GM23248 (cell line): ENCODE measurements at places on chromosomes 12 and 14. TPM values are rescaled to one million over a fixed set of nuclear protein-coding genes. Genes with fewer than 3 reads are reported as not detected.

Gene NID2
- total RNA-seq, result 59.8 and 66.6 TPM in 2 replicates

Gene FLVCR2
- total RNA-seq, result not detected in 2 replicates

Gene TBC1D30
- total RNA-seq, result not detected in 2 replicates

Gene FOXN4
- not detected in 2 replicates for total RNA-seq

Gene GPRC5A
- total RNA-seq, result 32.9 and 37.8 TPM in 2 replicates

Gene TAS2R9
- total RNA-seq, result not detected in 2 replicates

Gene RNASE3
- total RNA-seq, result not detected in 2 replicates

Gene FAM181A
- not detected in 2 replicates for total RNA-seq

Gene ZNF384
- total RNA-seq, result 17.3 and 26.2 TPM in 2 replicates

Gene LRR1
- 9.6 and 12.0 TPM in 2 replicates for total RNA-seq

Gene ATF7
- total RNA-seq, result 10.5 and 12.8 TPM in 2 replicates

Gene GARIN6
- total RNA-seq, result not detected in 2 replicates

Gene SERPINA12
- total RNA-seq, result not detected in 2 replicates

Gene TDRD9
- total RNA-seq, result not detected in 2 replicates

- DNase-seq, result no peak
These were observed 7.7 kb downstream of the SLC39A5 start for GRCh38 chr12:56237552-56237951.

DNA sequence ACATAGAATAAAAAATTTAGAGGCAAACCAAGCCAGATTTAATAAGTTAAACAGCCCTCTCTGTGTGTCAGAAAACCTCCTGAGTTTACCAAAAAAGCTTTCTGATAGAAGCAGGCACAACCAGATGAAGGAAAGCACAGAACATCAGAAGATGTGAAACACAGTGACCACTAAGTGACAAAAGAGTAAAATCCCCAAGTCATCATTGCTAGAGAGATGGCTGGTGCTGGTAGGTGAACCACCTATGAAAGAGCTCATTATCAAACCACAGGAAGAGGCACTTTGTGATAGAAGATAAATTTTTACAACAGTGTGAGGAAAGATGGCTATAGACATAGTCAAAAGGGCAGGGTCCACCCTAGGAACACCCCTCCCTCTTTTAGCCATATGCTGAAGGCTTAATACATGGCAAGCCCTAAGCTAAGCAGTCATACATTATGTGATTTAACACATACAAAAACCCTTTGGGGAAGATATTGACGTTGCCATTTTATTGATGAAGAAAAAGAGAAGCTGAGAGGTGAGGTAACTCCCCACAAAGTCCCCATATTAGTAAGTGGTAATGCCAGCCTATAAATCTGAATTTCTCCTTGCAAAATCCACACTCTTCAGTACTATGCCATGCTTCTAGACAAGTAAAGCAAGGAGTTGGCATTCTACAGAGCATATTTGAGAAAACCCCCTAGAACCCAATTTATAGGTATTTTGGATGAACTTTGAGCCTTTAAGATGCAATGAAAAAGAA lies 449.9 kb downstream of the LRIG3 start:
- DNase-seq, result no peak

GRCh38 chr12:76766161-76766560 lies 2.2 kb downstream of the ZDHHC17 start:
- DNase-seq, result no peak

- peak; percentile 80 for DNase-seq
These were observed 12.3 kb downstream of the METTL3 start for GRCh38 chr14:21498540-21499526.

- DNase-seq, result peak; percentile 18
These were observed 26.3 kb downstream of the ANAPC5 start for GRCh38 chr12:121325922-121326396.

GRCh38 chr14:106222731-106223130 lies 696.3 kb downstream of the TMEM121 start:
- DNase-seq, result no peak

GRCh38 chr14:92638266-92638665 lies 110.2 kb downstream of the LGMN start:
- no peak for DNase-seq

GRCh38 chr14:104957146-104958113 lies 20.7 kb downstream of the AHNAK2 start:
- no peak for DNase-seq

- no peak for DNase-seq
These were observed 349.2 kb downstream of the BCAT1 start for GRCh38 chr12:24599736-24600135.

DNA sequence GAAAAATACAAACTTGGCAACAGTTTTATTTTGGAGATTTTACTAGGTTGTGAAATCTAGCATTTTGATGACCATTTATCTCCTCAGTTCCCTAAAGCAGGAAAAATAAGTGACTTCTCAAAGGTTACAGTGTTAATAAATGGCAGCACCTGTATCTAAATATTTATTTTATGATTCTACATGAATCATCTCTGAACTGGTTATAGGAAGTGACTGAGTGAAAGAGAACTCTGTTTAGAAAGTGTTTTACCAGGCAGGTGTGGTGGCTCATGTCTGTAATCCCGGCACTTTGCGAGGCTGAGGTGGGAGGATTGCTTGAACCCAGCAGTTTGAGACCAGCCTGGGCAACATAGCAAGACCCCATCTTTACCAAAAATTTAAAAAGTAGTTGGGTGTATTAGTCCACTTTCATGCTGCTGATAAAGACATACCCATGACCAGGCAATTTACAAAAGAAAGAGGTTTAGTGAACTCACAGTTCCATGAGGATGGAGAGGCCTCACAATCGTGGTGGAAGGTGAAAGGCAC lies 26.3 kb downstream of the MIPOL1 start:
- no peak for DNase-seq

GRCh38 chr14:35385042-35385839 lies 19.3 kb downstream of the NFKBIA start:
- DNase-seq, result peak; percentile 94

GRCh38 chr14:75654127-75654732 lies 6.4 kb downstream of the ERG28 start:
- DNase-seq, result peak; percentile 71

DNA sequence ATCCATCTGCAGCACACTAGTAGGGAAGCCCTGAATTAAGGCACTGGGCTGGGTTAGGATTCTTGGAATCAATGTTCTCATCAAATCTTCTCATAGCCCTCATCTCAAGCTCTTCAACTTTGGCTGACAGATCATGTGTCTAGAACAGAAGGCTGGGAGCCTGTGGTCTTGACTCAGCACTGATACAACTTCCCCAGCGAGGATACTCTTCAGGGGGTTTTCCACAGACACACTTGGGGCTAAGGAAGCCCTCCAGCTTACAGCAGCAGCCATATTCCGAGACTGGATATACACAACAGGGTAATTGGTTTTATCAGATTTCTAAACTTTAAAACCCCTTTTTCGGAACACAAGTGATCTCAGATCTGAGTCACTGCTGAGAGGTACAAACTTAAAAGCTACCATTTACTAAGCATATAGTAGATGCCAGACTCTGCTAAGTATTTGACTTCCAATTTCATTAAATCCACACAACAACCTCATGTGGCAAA lies 3.5 kb downstream of the FMNL3 start:
- DNase-seq, result peak; percentile 85

DNA sequence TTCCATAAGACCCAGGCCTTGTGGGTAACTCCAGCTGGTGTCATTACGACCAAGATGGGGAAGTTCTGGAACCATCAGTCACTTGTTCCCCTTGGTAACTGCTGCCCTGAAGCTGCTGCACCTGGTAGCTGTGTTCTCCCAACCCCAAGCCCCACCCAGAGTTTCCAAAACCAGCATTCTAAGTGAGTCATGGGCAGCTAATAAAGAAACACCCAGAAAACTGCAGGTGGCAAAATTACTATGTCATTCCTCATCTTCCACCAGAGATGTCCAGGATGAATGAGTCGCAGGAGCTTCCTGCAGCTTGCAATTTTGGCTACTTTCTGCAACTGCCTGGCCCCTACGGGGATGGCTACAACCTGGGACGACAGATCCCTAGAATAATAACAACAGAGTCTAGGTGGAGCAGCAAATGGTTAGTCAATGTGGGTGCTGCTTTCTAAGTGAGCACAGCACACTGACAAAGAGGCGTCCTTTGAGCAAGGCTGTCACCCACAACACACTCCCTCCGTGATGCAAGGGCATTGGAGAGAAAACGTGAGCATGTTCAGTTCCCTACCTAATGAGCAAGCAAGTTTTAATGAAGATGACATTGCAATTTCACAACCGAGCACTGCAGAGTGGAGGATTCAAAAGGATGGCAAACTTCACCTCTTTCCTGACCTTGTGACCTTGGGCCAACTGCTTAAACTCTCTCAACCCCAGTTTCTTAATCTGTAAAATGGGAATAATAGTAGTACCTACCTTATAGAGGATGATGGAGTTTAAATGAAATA lies 301.4 kb upstream of the NOS1 start:
- DNase-seq, result peak; percentile 37

DNA sequence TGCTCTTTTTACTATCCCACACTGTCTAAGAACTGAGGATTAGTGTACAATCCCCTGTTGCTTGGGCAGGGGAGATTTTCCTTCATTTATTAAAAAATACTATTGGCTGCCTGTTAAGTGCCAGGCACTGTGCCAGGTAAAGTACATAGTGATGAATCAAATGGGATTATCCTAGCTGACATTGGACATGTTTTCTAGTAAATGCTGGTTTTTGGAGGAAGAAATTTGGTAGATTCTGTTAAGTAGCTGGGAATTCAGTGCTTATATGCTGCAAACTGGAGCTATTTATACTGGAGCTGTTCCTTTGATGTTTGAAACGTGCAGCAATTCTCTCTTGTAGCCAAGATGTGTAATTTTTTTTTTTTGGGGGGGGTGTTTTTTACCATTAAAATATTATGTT lies 299.6 kb downstream of the EMP1 start:
- DNase-seq, result no peak

DNA sequence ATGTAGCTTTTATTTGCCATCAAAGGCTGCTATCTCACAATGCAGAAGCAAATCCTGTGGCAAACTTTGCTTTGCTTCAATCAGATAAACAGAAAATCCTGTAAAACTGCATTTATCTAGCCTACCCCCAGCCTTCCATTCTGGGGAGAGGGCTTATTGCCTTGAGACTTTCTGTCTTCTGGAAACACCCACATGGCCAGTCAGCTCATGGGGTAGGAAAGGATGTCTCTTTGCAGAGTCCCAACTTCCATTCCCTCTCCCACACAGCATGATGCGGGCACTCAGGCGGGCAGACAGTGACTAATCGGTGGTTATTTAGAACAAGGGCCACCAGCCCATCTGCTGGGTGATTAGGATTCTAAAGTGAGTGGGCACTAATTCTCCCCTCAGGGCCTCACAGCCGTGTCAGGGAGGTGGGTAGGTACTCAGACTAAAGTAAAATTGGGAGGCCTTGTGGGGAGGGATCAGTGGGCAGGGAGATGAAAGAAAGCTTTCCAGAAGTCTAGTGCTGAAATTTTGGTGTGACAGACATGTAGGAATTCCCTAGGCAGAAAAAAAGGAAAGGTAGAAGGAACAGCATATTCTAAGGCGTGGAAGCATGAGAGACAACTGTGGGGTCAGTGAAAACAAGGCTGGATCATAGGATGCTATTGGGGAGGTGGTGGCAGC lies 720.5 kb downstream of the VRK1 start:
- no peak for DNase-seq

GRCh38 chr12:84201976-84202375 lies 710.6 kb downstream of the SLC6A15 start:
- no peak for DNase-seq

DNA sequence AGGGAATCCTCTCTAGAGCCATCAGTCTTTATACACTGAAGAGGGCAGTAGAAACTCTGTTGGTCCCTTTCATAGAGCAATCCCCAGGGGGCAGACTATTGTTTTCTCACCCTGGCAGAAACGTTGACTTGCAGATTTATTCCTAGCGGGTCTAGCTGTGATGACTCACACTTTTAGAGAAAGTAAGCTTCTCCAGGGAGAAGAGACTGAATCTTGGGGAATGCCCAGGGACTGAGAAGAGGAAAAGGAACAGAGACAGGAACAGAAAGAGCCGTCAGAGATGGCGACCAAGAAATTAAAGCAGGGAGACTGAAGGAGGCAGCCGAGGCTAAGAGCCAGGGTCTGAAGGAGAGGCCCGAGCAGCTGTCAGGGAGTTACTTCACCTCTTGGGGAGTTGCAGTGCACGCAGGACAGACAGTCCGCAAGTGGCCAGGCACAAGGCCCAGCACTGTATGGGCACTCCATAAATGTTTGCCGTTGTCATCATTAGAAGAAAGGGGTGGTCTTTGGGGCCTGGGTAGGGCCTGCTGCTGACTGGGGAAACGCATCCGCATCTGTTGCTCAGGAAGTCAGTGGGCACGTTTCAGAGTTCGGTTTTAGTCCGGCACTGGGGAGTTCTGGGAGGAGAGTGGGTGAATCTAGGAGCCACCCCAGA lies 13.0 kb downstream of the PLEKHG6 start:
- DNase-seq, result peak; percentile 98

- DNase-seq, result no peak
These were observed 147.5 kb downstream of the SLC2A13 start for GRCh38 chr12:39958377-39958776.

DNA sequence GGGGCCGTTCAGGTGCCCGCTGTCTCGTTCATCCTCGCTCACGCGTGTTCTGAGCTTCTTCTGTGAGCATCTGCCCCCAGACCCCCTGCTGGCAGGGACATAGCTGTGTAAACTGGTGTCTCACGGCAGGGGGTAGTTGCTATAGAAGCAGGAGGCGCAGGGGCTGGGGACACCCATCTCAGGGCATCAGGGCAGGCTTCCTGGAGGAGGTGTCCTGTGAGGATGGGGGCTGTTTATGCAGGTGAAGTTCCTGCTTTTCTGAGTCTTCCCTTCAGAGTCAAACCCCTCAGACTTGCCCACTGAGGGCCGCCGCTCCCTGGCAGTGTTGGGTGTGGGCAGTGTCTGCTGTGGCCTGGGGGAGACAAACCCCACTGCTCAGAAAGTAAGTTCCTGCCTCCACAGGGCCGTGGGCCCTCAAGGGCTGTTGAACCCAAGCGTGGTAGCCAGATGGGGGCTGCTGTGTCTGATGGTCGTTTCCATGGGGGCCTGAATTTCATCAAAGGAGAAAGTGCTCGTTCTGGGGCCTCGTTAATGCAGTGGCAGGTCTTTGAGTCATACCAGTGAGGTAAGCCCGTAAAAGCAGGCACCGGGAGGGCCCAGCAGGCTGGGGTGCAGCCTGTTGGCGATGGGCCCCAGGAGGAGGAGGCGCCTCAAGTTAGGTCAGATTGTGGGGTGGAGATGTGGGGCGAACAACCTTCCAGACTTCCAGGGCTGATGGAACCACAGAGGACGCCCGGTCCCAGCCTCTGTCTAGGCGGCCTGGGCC lies 23.4 kb downstream of the KIF26A start:
- DNase-seq, result no peak

- no peak for DNase-seq
These were observed 102.5 kb upstream of the PARP11 start for GRCh38 chr12:3975652-3976051.

- DNase-seq, result peak; percentile 34
These were observed at the start of gene CCDC88C for GRCh38 chr14:91417120-91417982. Gene CCDC88C (minus strand): TSS chr14:91417820. CDS start chr14:91417690, 130 bp downstream.
